ENCODE measurements at places on chromosomes 16 and 17.

DNA sequence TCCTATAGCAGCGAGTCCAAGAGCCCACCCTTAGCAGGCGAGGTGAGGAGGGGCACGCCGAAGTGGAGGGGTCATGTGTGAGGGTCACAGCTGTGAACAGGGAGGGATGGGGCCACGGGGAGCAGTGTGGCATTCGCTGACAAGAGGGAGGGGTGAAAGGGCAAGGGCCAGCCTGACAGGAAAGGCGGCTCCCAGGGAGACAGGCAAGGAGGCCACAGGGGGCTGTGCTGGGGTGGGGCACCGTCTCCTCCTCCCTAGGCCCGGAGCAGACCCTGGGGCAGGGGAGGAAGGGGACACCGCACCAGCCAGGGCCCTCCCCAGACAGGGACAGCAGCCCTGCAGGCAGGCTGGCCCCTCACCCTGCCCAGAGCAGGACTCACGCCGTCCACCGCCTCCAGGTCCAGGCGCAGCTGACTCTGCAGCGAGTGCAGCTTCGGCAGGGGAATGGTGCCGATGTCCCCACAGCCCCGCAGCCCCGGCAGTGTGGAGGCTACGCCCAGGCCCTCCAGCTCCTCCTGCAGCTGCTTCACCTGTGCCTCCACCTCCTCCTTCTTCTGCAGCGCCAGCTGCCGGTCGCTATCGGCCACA is 15.1 kb downstream of the GNPTG start:
- DNase-seq: no peak

GRCh38 chr17:45247429-45248131 is 14.3 kb downstream of the SPATA32 start:
- peak; percentile 85 for DNase-seq

DNA sequence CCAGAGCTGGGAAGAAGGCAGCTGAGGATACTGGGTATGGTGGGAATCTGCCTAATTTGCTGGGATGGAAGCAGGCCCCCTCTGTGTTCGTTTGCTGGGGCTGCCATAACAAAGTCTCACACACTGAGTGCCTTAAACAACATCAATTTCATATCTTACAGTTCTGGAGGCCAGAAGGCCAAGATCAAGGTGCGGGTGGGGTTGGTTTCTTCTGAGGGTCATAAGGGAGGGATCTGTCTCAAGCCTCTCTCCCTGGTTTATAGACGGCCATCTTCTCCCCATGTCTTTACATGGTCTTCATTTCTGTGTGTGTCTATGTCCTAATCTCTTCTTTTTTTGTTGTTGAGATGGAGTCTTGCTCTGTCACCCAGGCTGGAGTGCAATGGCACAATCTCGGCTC is 35.8 kb downstream of the GDE1 start:
- DNase-seq: no peak

DNA sequence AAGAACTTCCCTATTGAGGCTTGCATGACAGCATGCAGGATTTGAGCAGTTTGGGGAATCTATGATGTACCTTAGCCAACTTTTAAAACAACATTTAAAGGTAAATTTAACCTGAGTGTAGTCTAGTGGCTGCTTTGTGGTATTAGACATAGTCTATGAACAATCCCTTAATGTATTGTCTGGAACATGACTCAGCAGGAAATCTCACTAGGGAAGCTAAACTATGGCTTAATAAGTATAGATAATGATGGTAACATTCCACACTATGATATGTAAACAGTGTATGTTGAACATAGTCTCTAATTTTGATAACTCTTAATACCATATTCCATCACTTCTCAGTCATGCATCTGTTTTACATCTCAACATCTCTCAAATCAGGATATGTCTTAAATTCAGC is 52.1 kb upstream of the SLC12A3 start:
- DNase-seq: no peak

DNA sequence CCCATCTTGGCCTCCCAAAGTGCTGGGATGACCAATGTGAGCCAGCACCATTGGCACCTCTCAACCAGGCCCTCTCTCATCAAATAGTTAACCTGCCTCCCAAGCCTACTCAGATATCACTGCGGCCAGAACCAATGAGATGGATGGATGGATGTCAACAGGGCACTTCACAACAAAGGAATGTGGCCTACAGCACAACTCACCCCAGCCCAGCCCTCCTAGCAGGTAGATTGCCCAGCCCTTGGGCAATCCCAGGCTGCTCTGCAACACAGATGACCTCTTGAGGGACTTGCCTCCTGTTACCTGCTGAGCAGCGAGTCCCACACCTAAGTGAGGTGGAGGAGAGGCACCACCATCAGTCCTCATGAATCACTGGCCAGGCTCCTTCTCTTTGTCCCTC is 22.6 kb upstream of the KIFC3 start:
- DNase-seq: no peak

DNA sequence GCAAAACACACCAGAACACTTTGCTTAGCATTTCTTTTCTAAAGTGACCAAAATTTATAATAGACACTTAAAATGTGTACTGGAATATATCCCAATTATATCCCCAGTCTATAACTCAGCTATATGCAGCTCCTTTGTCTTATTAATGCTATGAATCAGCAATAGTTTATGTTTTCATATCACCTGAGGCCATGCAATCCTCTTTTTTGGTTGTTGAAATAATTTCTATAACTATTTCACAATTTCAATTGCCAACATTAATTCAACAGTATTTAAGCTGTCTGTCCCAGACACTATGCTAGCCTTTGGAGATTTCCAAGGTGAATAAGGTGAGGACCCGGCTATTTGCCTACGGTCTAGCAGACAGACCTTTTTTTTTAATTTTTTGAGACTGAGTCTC is 17.2 kb upstream of the BMERB1 start:
- no peak for DNase-seq

DNA sequence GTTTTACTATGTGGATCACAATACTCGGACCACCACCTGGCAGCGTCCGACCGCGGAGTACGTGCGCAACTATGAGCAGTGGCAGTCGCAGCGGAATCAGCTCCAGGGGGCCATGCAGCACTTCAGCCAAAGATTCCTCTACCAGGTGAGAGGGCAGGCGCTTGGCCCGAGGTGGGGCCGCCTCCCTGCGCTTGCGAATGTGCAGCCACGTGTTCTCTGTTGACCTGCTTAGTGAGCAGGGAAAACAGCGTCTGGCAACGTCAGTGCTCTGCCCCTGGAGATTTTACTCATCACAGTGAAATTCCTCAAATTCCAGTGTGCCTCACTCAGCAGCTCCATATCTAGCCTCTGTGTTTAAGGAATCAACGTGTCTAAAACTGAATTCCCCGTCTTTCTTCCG is 33.4 kb upstream of the CLEC18A start:
- DNase-seq: no peak

GRCh38 chr16:30615358-30616091 is 5.3 kb upstream of the ZNF689 start:
- DNase-seq: no peak

GRCh38 chr16:6964679-6965078 is 368.0 kb upstream of the RBFOX1 start:
- no peak for DNase-seq

GRCh38 chr17:65139101-65139764 is 2.1 kb downstream of the RGS9 start:
- DNase-seq: no peak

GRCh38 chr17:6231465-6231864 is 161.3 kb downstream of the WSCD1 start:
- DNase-seq: no peak

Measured in NCI-H1048 (cell line).